Activated CD4-positive, alpha-beta T cell treated with anti-CD3 and anti-CD28 coated beads, Interleukin-2, amount 10 ng/mL, durations not matched to agents 24 days and 14 days (primary cell): ENCODE measurements at places on chromosomes 16 and 17. TPM values are rescaled to one million over a fixed set of nuclear protein-coding genes. Genes with fewer than 3 reads are reported as not detected.

Gene HS3ST3B1
- 19.6 and 20.8 TPM in 2 replicates for total RNA-seq

Gene RASL10B
- 0.71 and 0.72 TPM in 2 replicates for total RNA-seq

Gene IRX5
- total RNA-seq, result 0.12 TPM in 1 of 2 replicates, not detected in the other

Gene TBC1D3
- total RNA-seq, result not detected in 2 replicates

Gene ST6GALNAC1
- 0.35 and 0.38 TPM in 2 replicates for total RNA-seq

Gene SLC46A1
- 7.0 and 7.9 TPM in 2 replicates for total RNA-seq

Gene CA5A
- total RNA-seq, result not detected in 2 replicates

Gene CDRT15
- not detected in 2 replicates for total RNA-seq

Gene MCRIP2
- total RNA-seq, result 71.2 and 73.0 TPM in 2 replicates
